NCI-H2171 treated with DMSO at 0.1 percent for 48 hours (cell line): ENCODE measurements at places on chromosomes 4 and X.
A peak's percentile ranks its signal among the peaks of the same experiment; 100 is the strongest.

- no peak for DNase-seq
Observed at GRCh38 chr4:39505581-39505980, 21.7 kb downstream of the UGDH start.

DNA sequence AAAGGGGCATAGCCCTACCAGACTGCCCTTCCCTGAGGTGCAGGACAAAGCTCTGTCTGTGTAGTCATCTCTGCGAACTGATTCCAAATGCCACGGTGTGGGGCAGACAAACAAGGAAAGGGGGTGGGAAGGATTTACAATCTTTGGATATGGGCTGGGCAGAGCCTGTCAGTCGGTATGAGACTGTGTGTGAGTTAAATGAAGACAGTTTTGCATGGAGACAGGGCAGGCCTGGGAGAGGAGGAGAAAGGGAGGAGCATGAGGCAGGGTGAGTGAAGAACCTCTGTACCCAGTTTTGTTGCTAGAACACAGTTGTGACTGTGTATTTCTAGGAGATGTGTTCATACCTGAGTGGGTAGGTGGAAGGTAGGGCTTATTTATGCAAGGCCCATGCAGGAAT is 59.4 kb upstream of the MSN start:
- no peak for DNase-seq

- no peak for DNase-seq
Observed at GRCh38 chrX:44282753-44283152, 60.7 kb downstream of the EFHC2 start.

DNA sequence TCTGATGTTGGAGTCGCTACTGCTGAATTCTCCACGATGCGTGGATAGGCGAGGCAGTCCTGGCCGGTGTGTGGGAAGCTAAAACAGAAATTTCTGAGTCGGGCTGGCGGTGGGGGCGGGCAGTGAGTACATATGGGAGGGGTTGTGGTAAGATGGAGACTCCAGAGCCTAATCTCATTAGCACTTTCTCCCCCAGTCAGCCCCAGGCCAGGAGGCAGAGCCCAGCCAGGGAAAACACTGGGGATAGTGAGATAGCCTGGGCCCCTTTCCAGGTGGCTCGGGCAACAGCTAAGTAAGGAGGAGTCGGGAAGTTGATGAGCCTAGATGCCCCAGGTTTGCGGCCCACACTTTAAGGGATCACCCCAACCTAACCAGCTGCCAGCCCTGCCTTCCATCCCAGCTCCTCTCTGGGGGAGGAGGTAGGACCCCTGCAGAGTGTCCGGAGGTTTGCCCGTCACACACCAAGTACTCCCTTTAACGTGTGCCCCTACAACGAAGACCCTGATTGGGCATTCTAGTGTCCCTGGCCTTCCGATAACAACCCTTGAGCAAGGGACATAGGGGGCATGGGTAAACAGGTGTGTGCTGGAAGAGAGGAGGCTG is 2.4 kb upstream of the LOC101059915 start:
- DNase-seq: no peak

DNA sequence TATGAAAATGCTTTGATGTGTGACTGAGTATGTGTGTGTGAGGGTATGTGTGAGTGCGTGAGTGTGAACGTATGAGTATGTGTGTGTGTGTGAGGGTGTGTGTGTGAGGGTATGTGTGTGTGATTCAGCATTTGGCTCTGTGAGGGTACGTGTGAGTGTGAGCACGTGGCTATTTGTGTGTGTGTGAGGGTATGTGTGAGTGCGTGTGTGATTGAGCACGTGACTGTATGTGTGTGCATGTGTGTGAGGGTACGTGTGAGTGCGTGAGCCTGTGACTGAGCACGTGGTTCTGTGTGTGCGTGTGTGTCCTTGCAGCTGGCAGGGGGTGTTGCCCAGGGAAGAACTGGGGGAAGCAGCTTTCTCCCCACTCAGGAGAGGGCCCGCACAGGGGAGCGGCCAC is 16.1 kb upstream of the PPP2R3B start:
- DNase-seq: no peak

DNA sequence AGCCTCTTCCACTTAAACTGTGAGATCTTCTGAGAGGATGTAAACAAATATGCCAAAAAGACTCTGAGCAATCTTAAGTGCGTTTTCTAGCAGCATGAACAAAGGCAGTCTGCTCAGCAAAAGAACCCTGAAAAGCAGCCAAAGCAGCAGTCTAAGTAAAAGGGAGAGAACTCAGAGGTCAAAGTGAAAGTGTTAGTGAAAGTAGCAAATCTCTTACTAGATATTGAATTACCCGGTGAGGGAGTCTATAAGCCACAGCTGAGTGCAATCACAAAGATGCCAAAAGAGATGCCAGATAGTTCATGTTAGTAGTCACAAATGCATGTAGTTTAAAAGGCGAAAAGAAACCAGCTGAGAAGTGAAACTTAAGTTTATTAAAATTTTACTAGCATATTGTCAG is 7.9 kb upstream of the GNRHR start:
- peak; percentile 30 for DNase-seq

DNA sequence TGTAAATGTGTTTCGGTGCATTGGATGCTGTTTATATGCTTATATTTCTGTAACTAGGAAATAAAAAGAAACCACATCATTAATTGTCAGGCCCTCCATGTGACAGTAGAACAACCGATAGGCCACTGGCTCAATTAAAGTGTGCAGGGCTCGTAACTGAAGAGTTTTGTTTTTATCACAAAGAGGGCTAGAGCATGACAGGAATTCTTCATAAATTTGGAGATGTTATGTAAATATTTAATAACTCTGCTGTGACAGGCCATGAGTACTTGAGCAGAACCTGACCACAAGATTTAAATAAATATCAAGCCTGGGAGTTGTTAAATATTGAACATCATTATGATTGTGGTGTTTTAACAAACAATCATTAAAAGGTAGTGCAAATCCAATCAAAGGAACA is 55.9 kb downstream of the MID1 start:
- no peak for DNase-seq

- no peak for DNase-seq
Observed at GRCh38 chrX:155673338-155673737, 60.6 kb upstream of the TMLHE start.

DNA sequence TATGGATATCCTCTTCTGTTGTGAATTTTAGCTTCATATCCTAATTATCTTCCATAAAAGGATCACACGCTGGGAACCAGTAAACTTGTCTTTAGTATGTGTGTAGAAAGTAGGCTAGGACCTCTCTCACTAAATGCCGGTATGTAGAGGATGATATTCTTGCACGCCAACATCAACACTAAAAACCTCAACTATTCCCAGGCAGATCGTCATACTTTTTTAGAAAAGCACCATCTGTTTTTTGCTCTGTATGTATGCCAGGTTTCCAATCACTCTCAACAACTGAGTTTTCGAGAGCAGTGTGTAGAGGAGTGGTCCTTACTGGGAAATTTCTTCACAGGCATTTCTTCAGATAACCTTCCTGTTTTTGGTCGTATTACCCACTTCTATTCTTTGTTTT is 283.6 kb downstream of the GALNTL6 start:
- DNase-seq: no peak

DNA sequence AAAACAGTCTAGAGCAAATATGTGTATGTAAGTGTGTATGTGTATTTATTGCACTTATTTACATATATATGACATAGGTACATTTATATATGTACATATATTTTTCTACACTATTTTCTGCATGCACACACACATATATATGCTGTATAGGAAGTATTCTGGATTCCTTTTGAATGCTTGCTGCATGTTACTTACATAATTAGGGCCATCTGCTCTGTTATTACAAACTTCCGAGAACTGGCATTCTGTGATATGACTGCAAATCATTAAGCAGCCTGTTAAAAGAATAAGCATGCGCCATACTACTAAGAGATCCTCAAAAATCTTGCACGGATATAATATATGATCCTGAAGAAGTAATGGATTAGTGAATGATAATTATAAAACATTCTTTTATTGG is 1157.6 kb upstream of the TENM3 start:
- no peak for DNase-seq

GRCh38 chr4:104868958-104869357 is 277.7 kb upstream of the TET2 start:
- DNase-seq: no peak

- peak; percentile 25 for DNase-seq
Observed at GRCh38 chr4:185096032-185096653, 46.9 kb upstream of the SLC25A4 start.

- DNase-seq: no peak
Observed at GRCh38 chr4:94551643-94552564, 100.2 kb downstream of the PDLIM5 start.

- DNase-seq: no peak
Observed at GRCh38 chrX:44042116-44042515, 68.9 kb upstream of the NDP start.

DNA sequence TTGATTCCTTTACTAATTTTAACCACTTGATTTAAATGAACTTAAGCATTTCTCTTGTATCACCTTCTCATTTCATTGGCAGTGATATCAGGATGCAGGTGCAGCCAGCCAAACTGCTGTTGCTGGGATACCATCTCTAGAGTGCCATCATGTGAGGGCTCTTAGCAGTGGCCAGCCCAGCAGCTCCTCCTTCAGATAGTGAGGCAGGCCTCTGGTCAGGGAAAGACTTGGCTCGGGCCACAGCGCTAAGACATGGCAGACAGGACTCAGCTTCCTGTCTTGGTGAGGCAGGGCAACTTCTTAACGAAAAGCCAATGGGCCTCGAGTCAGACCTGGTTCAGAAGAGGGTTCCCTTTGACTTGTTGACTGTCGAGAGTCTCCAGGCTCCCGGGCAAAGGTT is 50.0 kb downstream of the NOP14 start:
- no peak for DNase-seq

GRCh38 chr4:173367285-173367684 is 3.5 kb upstream of the SAP30 start:
- no peak for DNase-seq

DNA sequence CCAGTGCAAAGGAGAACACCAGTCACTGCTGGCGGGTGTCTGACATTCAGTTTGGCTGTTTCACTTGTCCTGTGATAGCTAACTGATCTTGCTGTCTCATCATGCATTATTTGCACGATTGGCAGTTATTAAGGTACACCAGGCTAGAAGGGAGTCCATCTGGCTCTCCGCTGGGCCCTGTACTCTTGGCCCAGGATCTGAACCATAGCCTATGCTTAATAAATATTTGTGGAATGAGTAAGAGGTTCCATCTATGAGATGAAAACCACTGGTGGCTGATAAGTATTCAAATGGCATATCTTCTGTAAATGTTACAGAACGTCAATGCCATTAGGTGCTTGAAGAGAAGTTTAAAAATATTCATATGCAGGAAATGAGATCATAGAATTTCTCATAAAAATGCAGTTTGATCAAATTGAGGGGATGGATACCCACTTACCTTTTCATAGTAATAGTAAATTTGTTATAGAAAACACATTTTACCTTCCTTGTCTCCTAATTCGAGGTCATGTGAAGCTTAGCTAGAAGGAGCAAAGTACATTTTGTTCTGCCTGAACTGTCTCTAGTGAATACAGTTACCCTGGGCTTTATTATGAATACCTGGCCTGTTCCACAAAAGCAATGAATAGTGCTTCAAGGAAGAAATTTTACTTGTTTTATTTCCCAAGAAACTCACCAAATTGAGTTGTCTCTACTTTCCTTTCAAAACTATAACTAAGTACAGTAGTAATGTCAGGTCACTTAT is 213.5 kb downstream of the CBR4 start:
- DNase-seq: no peak

- DNase-seq: no peak
Observed at GRCh38 chr4:10684631-10685030, at the start of gene CLNK. TSS of gene CLNK (minus strand) at chr4:10684768. CDS start at chr4:10667869, 16,899 bp downstream.
